Fibroblast of skin of back (primary cell): ENCODE measurements at places on chromosomes 5 and 9.

DNA sequence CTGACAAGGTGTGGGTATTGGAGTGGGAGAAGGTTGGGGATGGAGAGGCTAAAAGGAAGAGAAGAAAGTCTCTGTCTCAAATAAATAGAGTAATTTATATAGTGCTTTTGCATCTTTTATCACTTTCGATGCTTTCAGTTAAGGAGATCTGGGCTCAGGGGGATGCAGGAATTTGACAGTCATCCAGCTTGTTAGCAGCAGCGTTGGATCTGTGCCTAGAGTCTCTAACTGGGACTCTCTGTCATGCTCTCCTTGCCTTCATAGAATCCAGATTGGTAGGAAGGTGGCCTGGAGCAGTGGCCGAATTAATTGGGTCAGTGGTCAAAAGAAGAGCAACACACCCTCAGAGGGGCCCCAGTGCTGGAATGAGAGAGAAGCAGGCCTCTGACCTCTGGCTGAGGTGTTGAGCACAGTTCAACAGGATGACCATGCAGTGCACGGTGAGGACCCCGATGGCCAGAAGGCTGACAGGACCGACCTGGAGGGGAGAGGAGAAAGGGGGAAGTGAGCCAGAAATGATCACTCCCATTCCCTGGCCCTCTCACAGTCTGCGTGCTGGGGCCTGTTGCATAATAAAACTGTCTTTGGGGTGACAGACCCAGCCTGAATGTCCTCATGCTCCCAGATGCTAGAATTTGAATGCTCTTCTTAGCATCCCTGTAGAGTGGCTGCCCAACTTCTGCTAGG is 7.6 kb downstream of the SLC36A3 start:
- DNase-seq, result no peak

GRCh38 chr5:80255431-80255810 is 427 bp downstream of the SERINC5 start:
- DNase-seq, result peak; percentile 62

- DNase-seq, result peak; percentile 41
Observed at GRCh38 chr5:27124590-27124989, 86.2 kb upstream of the CDH9 start.

DNA sequence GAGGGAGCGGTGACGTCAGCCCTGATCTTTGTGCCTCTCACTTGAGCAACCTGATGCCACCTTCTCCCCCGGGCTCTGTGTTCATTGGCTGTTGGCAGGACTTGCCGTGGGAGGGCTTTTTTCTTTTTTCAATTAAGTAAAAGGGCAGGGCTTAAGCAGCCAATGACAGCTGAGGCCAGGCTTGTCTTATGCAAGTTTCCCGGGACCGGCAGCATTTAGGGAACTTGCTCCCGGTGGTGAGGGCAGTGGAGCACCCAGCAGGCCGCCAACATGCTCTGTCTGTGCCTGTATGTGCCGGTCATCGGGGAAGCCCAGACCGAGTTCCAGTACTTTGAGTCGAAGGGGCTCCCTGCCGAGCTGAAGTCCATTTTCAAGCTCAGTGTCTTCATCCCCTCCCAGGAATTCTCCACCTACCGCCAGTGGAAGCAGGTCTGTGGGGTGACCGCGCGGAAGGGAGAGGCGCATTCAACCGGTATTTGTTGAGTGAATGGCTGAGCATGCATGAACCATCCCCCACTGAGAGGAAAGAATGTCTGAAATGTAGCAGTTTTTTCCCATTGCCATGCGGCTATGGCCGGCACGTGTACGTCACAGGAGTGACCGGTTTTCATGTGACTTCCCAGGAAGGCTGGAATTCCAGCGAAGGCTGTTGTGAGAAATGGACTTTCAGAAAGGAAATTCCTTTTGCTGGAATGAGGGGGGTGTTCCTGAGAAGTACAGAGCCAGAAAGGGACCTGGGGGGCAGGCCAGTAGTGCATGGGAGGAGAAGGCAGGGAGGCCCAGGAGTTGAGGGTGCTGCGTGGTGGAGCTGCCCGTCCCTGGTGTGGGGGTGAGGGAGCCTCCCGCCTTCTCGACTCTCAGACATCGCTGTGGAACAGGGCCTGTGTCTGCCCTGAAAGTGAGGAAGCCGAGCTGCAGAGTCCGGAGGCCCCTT is 29.0 kb downstream of the PTGES2 start:
- peak; percentile 98 for DNase-seq

GRCh38 chr9:125982798-125983406 is 235.7 kb downstream of the PBX3 start:
- no peak for DNase-seq

- DNase-seq, result no peak
Observed at GRCh38 chr5:35060236-35060635, 12.5 kb upstream of the AGXT2 start.

- no peak for DNase-seq
Observed at GRCh38 chr9:126058591-126058990, 268.0 kb upstream of the MVB12B start.

GRCh38 chr9:125752070-125752628 is 5.0 kb downstream of the PBX3 start:
- no peak for DNase-seq

DNA sequence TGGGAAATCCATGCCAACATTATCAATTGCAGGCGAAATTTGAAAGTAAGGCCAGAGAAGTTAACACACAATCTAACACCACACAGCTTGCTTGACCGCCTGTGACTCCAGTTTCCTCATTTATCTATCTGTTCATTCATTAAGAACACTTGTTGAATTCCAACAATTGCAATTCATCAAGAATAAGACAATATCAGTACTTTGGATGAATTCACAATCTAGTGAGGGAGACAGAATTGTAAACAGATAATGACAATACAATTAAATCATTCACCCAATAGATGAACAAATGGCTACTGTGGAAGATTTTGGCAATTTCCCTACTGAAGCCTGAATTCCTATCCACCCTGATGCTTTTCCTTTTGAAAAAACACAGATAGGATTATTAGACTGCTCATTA is 181.6 kb downstream of the TRIM36 start:
- no peak for DNase-seq

DNA sequence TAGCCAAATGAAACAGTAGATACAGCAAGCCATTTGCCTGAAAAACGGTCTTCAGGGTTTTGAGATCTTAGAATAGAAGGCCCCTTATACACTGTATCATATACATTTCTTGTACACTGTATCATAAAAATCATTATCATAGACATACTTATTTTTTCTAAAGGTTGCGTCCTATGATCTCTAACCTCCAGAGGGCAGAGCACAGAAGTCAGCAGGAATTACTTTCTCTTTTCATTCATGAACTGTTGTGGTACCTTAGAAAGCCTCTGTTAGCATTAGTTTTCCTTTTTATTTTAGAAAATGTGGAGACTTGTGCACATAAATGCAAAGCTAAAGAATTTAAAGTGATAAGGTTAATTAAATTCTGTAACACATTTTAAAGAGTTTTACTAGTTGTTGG is 115.4 kb downstream of the OXCT1 start:
- no peak for DNase-seq

DNA sequence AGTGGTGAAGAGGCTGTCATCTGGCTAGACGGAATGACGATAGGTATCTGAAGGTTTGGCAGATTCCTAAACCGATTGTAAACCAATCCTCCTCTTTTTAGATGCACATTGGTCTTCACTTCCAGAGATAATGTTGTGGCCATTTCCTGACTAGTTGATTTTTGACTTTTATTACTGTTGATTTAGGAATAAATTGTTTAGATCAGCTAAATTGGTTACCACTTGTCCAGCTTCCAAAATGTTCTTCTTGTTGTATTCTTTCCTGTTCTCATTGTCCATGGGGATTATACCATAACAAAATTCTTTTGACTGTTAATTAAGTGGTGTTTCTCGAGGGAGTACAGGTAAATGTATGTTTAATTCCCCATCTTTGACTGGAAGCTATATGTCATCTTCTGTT is 119.7 kb downstream of the MACROH2A1 start:
- DNase-seq, result no peak

DNA sequence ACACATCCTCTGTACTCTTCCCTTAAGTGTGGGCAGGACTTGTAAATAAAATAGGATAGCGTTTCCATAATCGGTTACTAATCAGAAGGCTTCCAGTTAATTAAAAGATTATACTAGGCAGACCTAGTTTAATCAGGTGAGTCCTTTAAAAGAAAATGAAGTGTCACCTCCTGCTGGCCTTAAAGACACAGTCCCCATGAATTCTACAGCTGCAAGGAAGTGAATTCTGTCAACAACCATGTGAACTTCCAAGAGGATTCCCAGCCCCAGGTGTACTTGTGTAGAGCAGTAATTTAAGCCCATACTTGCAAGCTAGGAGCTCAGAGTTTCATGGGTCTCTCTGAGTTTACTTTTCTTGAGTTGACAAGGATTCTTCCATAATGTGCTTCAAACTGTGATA is 918.3 kb downstream of the DTWD2 start:
- no peak for DNase-seq

- peak; percentile 4 for DNase-seq
Observed at GRCh38 chr5:88666761-88667495, 216.1 kb downstream of the MEF2C start.

DNA sequence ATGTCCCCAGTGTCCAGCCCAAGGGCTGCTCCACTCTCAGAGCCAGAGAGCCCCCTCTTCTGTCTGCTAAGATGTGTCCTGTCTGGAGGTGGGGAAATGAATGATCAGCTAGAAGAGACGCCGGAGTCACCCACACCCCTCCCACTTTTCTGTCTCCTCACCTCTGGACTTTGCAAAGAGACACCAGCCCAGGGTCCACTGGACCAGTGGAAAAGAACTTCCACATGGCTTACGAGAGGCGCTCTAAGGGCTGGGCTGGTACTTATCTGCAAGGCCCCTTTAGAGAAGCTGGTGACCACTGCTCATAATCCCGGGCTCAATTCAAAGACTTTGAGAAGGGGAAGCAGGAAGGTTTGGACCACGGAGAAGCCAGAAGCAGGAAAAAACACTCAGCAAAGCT is 9.2 kb downstream of the NR5A1 start:
- DNase-seq, result no peak

DNA sequence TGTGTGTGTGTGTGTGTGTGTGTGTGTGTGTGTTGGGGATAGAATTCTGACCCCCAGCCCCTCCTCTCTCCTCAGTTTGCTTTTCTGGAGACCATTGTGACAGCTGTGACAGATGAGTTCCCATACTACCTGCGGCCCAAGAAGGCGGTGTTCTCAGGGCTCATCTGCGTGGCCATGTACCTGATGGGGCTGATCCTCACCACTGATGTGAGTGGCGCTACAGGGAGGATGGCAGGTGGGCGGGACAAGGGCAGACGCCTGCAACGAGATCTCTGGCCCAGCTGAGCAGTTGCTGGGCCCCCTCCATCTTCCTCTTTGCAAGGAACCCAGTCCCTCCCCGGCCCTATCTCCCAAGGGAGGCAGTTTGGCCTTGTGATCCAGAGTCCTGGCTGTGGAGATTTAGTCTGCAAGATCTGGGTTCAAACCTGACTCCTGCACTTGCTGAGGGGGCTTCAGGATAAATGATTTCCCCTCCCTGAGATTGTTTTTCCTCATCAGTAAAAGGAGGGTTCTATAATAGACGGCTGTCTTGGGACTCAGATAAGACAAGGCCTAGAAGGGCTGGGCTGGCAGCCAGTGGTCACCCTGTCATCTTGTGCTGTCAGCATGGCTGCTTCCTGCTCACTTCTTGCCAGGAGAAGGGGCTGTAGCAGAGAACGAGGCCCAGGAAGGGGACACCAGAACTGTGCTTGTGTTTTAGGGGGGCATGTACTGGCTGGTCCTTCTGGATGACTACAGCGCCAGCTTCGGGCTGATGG is 14.1 kb downstream of the SLC6A7 start:
- no peak for DNase-seq

DNA sequence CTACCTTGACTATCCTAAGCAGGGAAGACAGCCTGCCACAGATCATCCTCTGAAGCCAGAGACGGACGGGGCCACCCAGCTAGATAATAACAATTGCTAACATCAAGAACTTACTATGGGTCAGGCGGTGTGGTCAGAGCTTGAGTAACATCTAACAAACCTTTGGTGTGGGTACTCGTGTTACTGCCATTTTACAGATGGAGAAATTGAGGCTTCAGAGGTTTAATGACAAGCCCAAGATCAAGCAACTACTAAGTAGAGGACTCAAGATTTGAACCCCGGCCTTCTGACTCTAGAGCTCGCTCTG is 16.7 kb upstream of the ARSI start:
- DNase-seq, result no peak

DNA sequence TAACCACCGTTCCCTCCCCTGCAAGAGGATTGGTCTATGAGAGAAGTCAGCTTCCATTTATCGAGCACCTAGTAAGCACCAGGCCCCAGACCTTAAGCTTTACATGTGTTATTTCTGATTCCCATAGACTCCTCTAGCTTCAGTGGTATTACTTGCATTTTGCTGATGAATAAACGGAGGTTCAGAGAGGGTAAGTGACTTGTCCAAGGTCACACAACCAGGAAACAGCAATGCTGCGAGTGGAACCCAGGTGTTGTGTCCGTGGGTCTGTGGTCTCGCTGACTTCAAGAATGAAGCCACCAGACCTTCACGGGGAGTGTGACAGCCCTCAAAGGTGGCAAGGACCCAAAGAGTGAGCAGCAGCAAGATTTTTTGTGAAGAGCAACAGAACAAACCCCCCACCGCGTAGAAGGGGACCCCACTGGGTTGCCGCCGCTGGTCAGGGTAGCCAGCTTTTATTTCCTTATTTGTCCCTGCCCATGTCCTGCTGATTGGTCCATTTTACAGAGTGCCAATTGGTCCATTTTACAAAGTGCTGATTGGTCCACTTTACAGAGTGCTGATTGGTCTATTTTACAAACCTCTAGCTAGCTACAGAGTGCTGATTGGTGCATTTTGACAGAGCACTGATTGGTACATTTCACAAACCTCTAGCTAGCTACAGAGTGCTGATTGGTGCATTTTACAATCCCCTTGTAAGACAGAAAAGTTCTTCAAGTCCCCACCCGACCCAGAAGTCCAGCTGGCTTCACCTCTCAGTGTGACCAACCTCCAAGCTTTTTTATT is 29.1 kb upstream of the KCNIP1 start:
- DNase-seq, result no peak
